ELR (cell line): ENCODE measurements at places on chromosomes 7 and 10.
A peak's percentile ranks its signal among the peaks of the same experiment; 100 is the strongest.

- peak; percentile 96 for DNase-seq
These were observed 15.5 kb downstream of the TUBGCP2 start for GRCh38 chr10:133292919-133293809.

GRCh38 chr10:19944911-19945663 lies 128.9 kb downstream of the PLXDC2 start:
- no peak for DNase-seq

DNA sequence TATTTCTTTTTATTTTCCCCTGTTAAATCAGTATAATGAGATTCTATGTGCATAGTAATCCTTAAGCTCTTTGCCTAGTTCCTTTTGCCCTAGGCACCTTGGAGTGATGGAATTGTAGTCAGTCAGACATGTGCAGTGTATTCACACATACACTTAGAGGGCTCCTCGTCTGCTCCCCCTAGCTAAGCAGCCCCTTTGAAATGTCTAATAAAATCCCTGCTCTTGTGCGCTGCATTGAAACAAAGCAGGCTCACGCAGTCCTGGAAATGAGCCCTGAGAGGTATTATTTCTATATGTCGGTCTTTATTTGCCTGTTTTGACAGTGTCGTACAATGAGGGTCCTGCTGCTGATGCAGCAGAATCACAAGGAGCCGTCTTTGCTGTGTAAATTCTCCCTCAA lies 258.7 kb downstream of the AUTS2 start:
- no peak for DNase-seq

GRCh38 chr10:3886641-3887251 lies 101.7 kb upstream of the KLF6 start:
- DNase-seq: peak; percentile 95

DNA sequence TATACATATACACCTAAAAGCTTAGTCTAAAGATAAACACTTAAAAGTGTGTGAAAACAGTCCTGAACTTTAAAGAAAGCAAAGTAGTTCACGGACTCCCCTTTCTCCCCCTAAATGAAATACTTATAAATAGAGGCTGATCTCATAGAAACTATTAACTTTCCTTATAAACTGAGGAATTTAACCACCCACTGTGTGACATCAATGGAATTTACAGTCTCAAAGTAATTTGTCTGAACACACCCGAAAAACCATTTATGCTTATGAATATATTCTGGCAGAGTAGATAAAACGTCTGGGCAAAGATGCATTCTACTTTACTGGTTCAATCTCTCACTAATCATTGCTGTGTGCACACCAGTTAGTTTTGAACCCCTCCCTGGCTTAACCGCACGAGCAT lies 181.8 kb upstream of the DGKB start:
- no peak for DNase-seq

GRCh38 chr7:31785101-31785500 lies 98.1 kb downstream of the PPP1R17 start:
- no peak for DNase-seq

DNA sequence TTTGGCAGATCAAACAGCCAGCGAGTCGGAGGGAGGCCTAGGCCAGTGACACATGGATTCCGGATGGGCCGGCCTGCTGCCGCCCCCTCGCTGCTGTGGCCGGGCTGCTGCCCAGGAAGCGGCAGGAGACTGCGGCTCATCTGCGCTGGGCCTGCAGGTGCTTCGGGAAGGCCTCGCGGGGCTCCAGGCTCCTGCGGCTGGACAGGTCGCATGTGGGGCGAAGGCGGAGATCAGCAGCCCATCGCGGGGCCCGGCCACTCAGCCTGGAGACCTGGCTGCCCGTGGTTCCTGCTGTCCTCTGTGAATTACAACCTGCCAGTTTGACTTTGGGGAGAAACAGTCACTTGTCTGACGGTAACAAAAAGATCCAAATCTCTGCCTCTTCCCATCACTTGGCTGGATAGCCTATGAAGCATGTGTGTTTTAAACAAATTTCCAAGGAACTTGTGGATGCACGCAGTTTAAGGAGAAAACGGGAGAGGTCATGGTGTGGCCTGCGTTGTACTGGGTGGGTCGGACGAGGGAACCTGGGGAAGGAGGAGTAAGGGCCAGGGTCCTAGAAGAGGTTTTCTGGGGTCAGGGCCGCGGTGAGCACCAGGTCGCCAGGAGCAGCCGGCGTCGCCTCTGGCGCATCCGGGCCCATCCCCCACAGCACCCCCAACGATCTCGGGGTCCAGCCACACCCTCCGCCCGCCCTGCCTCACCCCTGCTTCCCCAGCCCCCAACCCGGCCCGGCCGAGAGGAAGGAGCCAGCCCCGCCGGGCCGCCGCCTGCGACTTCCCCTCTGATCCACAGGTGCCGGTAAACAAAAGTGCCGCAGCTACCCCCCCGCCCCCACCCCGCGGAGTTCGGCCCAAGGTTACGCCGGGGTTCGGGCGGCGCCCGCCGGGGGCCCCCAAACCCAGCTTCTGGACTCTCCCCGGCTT lies 1.6 kb downstream of the SPOCK2 start:
- no peak for DNase-seq

GRCh38 chr7:112946350-112946749 lies 140.3 kb downstream of the GPR85 start:
- DNase-seq: peak; percentile 23

- no peak for DNase-seq
These were observed 421.1 kb upstream of the LRGUK start for GRCh38 chr7:133706016-133706415.
